ENCODE measurements at places on chromosomes 5 and 9.

- H3K27ac ChIP-seq = no peak overlapping the region
- H3K36me3 ChIP-seq = no peaks in the 10 kb centered on the region
- H3K4me1 ChIP-seq = no peaks in the 10 kb centered on the region
- DNase-seq = no peak
Observed at GRCh38 chr5:81519217-81519905, 125.4 kb upstream of the ACOT12 start.

DNA sequence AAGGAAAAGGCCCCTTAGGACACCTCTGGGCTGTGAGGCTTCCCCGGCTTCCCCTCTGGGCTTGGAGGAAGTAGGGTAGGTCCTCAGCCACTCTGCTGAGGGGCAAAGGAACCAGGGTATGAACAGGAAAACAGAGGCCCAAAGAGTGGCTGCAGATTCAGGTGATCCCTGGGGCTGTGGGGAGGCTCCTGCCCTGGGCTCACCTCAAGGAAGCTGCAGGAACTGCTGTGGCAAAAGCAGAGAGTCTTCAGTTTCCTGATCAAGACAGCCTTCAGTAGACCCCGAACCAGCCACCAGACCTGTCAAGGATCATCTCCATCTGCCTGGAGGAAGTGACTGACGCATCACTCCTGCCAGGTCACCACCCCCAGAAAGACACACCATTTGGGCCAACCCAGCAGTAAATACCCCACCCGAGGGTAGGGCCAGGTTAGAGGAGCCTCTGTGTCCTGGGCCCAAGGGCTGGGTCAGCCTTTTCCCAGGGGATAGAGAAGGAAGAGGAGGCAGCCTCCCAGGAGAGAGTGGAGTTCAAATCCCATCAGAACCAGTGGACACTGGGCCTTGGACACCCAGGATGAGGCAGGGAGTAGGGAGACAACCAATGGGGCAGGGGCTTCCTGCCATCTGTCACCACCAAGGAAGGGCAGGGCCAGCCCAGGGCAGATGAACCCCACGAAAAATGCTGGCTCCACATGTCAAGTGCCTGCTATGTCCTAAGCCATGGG, 5.8 kb upstream of the ST6GALNAC6 start:
- H3K27me3 ChIP-seq = no peaks in the 10 kb centered on the region
- DNase-seq = peak; percentile 65
- H3K4me1 ChIP-seq = peaks cover 19% of the 10 kb centered on the region
- H3K36me3 ChIP-seq = peaks cover 11% of the 10 kb centered on the region

- no peaks in the 10 kb centered on the region for H3K36me3 ChIP-seq
- no peak for DNase-seq
- no peak overlapping the region for H3K27ac ChIP-seq
- peaks cover 2% of the 10 kb centered on the region for H3K27me3 ChIP-seq
Observed at GRCh38 chr9:106637486-106637885, 225.5 kb upstream of the ZNF462 start.

- no peaks in the 10 kb centered on the region for H3K4me1 ChIP-seq
- no peak for DNase-seq
- H3K27ac ChIP-seq = no peak overlapping the region
- no peaks in the 10 kb centered on the region for H3K36me3 ChIP-seq
- no peak overlapping the region for H3K4me3 ChIP-seq
Observed at GRCh38 chr5:101338226-101338625, 435.1 kb upstream of the ST8SIA4 start.

- DNase-seq = no peak
- H3K27ac ChIP-seq = no peak overlapping the region
- no peaks in the 10 kb centered on the region for H3K4me1 ChIP-seq
- H3K4me3 ChIP-seq = no peak overlapping the region
Observed at GRCh38 chr9:81125446-81126092, 563.8 kb downstream of the TLE1 start.

All from naive thymus-derived CD8-positive, alpha-beta T cell (primary cell).